ENCODE measurements at places on chromosomes 1 and 21.
A peak's percentile ranks its signal among the peaks of the same experiment; 100 is the strongest.

- DNase-seq = peak; percentile 25
Observed at GRCh38 chr1:21672478-21673276, 3.5 kb upstream of the RAP1GAP start.

DNA sequence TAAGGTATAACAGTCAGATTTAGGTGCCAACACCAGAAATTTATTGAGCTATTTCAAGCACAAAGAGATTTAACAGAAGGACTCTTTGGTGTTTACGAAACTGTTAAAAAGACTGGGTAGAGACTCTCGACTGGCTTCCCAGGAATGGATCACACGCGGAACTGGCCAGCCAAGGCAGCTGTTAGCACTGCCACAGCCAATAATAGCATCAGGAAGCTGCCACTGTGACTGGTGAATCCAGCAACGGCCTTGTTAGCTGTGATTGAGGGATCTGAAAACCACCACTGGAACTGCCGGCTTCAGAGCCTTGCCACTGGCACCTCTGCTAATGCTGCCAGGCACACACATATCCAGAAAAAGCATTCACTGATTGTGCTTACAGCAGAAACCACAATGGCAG, 10.6 kb upstream of the SIM2 start:
- no peak for DNase-seq

GRCh38 chr1:9901148-9902059, 8.7 kb downstream of the CTNNBIP1 start:
- no peak for DNase-seq

GRCh38 chr1:199290186-199290585, 651.3 kb downstream of the PTPRC start:
- DNase-seq = no peak

GRCh38 chr1:220966881-220967611, 87.8 kb downstream of the HLX start:
- no peak for DNase-seq

GRCh38 chr1:59699227-59699847, 115.4 kb upstream of the HOOK1 start:
- DNase-seq = no peak

DNA sequence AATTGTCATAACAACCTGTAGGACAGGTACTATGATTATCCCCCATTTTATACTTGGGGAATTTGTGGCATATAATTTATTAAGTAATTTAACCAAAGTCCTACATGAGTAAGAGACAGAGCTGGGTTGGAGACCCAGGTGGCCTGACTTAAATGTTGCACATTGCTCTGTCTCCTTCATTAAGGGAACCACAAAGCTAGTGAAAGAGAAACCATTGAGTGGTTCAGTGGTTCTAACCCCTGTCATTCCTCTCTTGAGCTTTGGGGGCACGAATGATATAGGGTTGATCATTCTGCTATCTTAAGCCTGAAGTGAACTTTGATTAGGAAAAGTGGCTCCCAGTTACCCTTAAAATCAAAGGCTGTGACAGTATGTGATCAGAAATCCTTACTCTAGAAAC, 5.3 kb upstream of the MAP3K7CL start:
- no peak for DNase-seq
